Mesenteric fat pad (tissue), 1 donor: ENCODE measurements at places on chromosomes 16 and 17. TPM values are rescaled to one million over a fixed set of nuclear protein-coding genes. Genes with fewer than 3 reads are reported as not detected.

KRT9 gene
- total RNA-seq = not detected

TBC1D28 gene
- total RNA-seq = not detected

DDX42 gene
- total RNA-seq = 130 TPM

PLEKHG4 gene
- 4.0 TPM for total RNA-seq

CHST5 gene
- total RNA-seq = not detected

ABCA6 gene
- 106 TPM for total RNA-seq

- DNase-seq = no peak
Measured at GRCh38 chr17:67281743-67282142, 36.7 kb upstream of the HELZ start.

DNA sequence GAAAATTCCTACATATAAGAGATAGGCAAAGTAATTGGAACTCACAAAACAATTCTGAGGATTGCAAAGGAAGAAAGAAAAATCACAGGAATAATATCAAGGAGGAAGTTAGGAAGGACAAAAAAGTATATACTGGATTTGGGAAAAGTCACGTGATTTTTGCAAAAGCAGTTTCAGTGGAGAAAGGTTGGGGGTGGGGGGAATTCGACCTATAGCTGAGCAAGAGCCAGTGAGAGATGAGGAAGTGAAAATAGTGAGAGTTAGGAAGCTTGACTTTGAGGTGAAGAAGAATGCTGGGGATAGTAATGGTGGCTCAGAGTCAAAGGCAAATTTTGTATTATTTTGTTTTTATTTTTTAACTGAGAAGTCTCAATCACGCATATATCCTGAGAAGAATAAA, 438.0 kb upstream of the PMFBP1 start:
- DNase-seq = no peak

DNA sequence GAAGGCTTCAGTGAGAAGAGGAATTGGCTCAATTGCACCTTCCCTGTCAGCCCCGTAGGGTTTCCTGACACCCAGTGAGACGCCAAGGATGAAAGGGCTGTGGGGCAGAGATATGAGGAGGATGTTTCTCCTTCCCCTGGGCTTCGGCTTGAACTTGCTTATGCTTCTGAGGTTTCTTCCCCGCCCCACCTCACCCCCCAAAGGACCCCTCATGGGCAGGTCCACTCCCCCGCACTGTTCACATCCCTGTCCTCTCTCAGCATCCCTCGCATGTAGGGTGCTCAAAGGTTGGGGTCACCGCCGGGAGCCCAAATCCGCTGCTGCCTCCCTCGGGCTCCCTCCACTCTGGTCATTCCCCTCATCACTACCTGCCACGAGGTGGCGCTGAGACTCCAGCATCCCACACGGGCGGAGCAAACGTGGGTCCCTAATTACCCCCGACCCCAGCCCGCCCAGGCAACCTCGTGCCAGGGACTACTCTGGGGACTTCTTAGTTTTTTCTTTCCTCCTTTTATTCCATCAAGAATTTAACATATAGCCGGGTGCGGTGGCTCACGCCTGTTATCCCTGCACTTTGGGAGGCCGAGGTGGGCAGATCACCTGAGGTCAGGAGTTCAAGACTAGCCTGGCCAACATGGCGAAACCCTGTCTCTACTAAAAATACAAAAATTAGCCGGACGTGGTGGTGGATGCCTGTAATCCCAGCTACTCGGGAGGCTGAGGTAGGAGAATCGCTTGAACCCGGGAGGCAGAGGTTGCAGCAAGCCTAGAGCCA, 3.3 kb upstream of the TRARG1 start:
- no peak for DNase-seq
